ENCODE measurements at places on chromosomes 2 and 18. TPM values are rescaled to one million over a fixed set of nuclear protein-coding genes. Genes with fewer than 3 reads are reported as not detected.
A peak's percentile ranks its signal among the peaks of the same experiment; 100 is the strongest.

GRCh38 chr2:105929516-105929915 lies 184.8 kb downstream of the NCK2 start:
- peak; percentile 76 for DNase-seq
- H3K4me3 ChIP-seq: no peak overlapping the region
- H3K27ac ChIP-seq: peak overlapping the region; percentile 74
- peaks cover 45% of the 10 kb centered on the region for H3K4me1 ChIP-seq

- H3K36me3 ChIP-seq: peaks cover 35% of the 10 kb centered on the region
- H3K4me3 ChIP-seq: no peak overlapping the region
- DNase-seq: peak; percentile 60
- peaks cover 21% of the 10 kb centered on the region for H3K4me1 ChIP-seq
- H3K27me3 ChIP-seq: no peaks in the 10 kb centered on the region
- peak overlapping the region; percentile 2 for H3K27ac ChIP-seq
Observed at GRCh38 chr2:101883860-101884259, 107.9 kb upstream of the IL1R2 start.

DNA sequence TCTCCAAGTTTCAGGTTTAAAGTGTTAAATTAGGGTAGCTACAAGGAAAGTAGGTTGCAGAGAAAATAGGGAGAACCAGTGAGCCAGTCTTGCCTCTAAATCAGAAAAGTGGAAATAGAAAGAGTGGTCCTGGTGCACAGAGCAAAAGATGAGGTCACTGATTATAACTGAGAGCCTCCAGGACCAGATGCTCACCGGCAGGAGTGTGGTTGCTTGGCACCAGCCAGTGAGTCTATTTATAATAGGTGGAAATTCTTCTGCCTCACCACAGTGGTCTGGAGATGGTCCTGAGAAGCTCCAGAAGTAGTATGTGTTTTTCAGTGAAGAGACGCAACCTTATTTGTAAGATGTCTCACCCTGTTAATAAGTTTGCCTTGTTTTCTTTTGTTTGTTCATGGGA lies 373.9 kb upstream of the KCNJ3 start:
- no peaks in the 10 kb centered on the region for H3K4me1 ChIP-seq
- no peaks in the 10 kb centered on the region for H3K36me3 ChIP-seq
- no peaks in the 10 kb centered on the region for H3K27me3 ChIP-seq

DNA sequence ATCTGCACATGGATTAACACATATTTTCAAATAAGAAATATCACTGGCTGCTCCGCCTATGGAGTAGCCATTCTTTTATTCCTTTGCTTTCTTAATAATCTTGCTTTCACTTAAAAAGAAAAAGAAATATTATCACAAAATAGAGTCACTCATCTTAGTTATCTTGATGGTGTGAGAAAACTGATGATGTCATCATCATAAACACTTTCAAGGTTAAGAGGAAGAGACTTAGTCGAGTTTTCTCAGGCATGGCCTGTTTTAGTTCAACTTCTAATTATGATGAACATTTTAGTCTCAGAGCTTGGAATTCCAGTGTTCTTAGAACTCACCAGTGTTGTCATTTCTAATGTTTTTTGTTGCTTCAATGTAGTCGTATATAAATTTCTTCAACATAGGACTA lies 506.1 kb downstream of the PTPRM start:
- no peak overlapping the region for H3K27ac ChIP-seq
- no peaks in the 10 kb centered on the region for H3K36me3 ChIP-seq
- H3K4me3 ChIP-seq: no peak overlapping the region
- DNase-seq: no peak
- H3K27me3 ChIP-seq: no peaks in the 10 kb centered on the region

DNA sequence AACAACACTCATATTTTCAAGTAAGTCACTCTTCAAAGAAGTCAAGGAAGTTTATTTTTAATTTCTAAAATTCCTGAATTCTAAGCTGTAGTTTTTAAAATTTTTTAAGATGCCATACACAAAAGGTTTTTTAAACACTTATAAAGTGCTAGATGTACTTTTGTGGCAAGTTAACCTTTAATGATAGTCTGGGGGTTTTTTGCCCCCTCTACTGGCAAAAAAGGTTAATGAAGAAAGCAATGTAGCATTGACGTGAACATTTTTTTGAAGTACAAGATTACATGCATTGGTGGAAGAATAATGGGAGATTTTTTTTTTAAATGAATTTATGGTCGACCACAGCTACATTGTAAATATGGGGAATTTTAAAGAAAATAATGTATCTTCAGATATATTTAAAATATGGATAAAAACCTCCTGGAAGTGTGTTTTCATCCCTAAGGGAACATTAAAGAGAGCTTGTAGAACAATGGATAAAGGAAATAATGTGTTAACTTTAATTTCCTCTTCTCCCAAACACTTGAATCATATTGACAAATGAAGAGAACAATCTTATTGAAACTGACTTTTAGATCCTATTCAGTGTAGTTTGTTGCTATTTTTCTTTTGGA lies 12.6 kb downstream of the ITPRID2 start:
- H3K27ac ChIP-seq: no peak overlapping the region
- H3K4me1 ChIP-seq: peaks cover 13% of the 10 kb centered on the region
- H3K27me3 ChIP-seq: no peaks in the 10 kb centered on the region
- H3K4me3 ChIP-seq: no peak overlapping the region

GRCh38 chr2:174919947-174920595 lies 85.1 kb downstream of the CHN1 start:
- H3K36me3 ChIP-seq: no peaks in the 10 kb centered on the region
- DNase-seq: no peak
- H3K4me3 ChIP-seq: no peak overlapping the region
- H3K27ac ChIP-seq: no peak overlapping the region

Gene KCNE4
- not detected for total RNA-seq

Measured in activated CD4-positive, alpha-beta memory T cell treated with anti-CD3 and anti-CD28 coated beads for 36 hours (primary cell).